Cortex of kidney (tissue), 1 donor: ENCODE measurements at places on chromosomes 7 and 10.

DNA sequence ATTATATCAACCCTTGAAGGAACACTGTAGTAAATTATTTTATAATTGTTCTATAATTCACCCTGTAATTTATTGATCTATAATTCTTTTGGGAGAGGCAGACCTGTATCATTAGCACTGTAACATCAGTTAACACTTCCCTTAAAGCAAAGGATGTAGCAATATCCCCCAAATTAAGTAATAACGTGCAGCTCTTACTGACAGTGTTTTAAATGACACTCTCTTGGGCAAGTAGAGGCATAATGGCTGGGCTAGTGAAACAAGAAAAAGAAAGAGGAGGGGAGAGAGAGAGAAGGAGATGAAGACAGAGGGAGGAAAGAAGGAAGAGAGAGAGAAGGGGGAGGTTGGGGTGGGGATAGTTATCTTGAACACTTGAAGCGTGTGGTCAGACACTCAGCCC, 161.0 kb upstream of the RNF32 start:
- DNase-seq: no peak

DNA sequence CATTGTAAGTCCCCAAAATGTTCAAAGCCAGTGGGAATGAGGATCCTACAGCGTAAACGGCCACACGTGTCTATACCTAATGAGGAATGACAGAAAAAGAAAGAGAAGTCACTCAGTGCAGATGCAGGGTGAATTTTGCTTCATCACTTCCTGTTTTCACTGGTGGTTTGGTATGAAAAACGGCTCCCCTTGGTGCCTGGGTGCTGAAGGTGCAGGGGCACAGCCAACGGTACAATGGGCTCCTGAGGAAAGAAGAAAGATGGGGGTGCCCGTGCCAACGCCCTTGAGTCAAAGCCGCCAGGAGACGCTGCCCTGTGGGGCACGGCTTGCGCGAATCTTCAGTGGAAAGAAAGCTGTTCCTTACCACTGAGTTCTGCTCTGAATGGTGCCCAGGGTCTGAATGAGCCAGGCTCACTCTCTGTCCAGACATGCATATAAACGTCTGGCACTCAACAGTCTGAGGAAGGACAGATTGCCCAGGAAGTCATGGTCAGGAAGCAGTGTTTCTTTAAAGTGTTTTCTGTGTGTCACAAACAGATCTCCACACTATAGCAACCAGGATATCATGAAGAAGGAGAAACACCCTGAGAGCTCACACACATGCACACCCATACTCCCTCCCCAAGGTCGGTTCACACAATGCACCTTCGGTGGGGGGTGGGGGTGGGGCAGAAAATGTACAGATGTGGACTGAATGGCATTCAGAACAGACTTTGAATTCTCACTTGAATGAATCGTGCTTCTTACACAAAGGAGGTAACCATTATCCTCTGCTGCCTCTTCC, 105.8 kb downstream of the ELMO1 start:
- no peak for DNase-seq

GRCh38 chr10:50993771-50994251, 80.5 kb upstream of the PRKG1 start:
- DNase-seq: no peak

GRCh38 chr10:61047081-61047480, 103.1 kb upstream of the RHOBTB1 start:
- DNase-seq: no peak

GRCh38 chr7:77569514-77570232, 32.6 kb downstream of the PTPN12 start:
- no peak for DNase-seq

- no peak for DNase-seq
Observed at GRCh38 chr10:103493916-103494877, 692 bp downstream of the NEURL1 start.

DNA sequence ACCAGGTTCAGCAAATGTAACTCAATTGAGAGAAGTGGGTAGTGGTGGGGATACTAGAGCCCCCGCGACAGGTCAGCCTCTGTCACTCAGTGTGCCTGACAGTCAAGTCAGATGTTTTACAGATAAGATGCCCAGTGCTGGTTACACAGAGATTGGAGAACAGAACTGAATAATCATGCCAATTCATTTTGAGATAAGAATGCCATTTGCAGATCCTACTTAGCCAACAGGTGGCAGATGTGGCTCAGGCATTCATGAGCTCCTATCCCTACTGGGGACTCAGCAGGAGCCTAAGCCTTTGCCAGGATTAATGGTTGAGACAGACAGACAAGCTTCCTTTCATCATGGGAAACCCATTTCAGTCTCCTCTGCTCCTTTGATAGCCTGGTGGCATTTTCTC, 137.8 kb downstream of the MAPK8 start:
- no peak for DNase-seq

DNA sequence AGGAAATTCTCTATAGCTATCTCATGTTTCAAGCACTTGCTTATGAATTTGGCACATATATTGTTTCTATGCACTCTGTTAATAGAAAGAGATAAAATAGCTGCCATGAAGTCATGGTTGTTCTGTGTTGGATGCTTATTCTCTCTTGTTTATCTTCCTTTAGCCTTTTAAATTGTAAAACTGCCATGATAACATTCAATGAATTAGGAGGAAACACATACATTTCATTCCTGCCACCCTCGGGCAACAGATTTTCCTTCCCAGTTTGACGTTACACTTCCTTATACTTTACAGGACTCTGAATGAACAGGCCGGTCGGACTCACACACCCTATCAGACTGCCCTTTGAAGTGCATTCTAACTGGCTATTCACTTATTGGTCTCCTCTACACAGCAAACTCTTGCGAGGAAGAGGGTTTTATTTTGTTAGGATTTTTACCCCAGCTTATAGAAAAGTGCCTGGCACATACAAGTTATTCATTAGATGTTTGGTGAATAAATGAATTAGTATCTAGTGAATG, 65.7 kb upstream of the FERD3L start:
- no peak for DNase-seq

GRCh38 chr10:58322072-58322834, 12.6 kb upstream of the UBE2D1 start:
- DNase-seq: no peak

- no peak for DNase-seq
Observed at GRCh38 chr10:103448746-103449145, 3.4 kb downstream of the CALHM2 start.

GRCh38 chr10:77192402-77192801, 445.2 kb downstream of the KCNMA1 start:
- no peak for DNase-seq

DNA sequence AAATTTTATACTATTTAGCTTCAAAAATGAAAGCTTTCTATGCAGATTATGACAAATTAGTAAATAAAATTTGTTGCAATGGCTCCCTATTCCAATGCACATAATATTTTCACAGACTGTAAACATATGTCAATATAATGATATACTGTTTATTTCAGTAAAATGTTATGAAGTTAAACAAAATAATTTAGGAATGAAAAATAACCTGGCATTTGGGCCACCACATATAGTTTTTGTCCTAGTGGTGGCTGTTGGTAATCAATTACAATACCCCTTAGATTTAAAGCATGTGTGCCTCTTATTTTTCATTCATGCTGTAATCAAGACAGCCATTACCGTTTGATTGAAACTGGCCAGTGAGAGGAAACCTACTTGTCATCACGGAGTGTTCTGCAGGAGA, 928.5 kb upstream of the KCND2 start:
- no peak for DNase-seq

DNA sequence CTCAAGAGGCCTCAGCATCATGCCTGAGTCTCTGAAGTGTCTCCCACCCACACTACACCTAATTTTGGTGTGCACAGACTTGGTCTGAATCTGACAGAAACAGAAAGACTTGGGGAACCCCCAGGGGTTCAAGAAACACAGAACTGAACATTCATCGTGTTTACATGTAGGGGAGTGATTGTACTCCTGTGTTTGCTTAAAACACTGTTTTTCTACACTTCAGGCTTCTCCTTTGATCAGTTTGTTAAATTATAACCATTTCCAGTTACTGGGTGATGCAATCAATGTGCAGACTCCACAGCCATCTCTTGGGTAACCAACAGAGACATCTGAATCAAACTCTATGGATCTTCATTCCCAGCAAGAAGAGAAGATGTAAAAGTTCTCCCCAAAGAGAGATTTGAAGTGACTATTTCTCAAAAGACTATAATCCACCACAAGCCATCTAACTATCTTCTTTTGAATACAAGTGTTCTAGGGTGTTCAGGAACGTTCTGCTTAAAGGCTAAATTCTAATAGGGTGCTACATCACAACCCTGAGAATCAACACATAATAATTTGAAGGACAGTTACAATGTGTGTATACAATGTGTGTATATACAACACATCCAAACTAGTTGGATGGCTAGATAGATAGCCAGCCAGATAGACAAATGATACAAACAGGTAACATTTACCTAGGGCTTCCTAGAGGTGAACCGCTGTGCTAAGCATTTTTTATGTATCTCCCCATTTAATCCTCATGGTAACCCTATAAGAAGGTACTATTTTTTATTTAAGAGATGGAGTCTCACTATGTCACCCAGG, 34.2 kb downstream of the DNAJC12 start:
- DNase-seq: no peak

DNA sequence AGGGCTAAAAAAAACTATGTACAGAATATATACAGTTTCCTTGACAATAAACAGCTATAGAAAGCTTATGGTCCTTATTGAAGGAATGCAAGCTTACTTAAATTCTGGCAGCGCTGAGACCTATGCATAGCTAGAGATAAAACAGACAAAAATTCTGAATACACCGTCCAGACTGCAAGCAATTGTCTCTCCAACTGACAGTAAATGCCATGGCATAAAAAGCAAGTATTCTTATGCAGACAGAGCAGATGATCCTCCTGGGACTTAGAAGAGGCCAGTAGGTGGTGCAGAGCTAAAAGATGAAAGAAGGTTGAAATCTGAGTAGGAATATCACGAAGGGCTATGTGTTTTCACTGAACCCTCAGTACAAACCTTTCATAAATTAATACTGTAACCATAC, 157.0 kb upstream of the CACNA2D1 start:
- no peak for DNase-seq

DNA sequence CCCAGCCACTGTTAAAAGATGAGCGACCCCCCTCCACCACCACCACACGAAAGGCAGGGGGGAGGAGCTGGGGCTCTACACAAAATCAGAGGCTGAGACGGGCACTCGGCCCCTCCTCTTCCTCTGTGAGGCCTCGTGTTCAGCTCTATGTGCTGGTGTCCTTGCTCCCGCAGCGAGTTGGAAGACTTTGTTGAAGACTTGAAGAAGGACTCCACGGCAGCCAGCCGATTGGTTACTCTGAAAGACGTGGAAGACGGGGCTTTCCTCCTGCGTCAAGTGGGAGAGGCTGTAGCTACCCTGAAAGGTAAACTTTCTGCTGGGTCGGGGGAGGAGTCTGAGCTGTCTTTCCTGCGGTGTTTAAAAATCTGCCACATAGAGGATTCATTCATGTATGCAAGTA, 203.7 kb downstream of the ARHGAP21 start:
- no peak for DNase-seq

- DNase-seq: no peak
Observed at GRCh38 chr7:107450970-107451369, 18.9 kb upstream of the GPR22 start.

GRCh38 chr7:47074702-47075153, 507.2 kb downstream of the TNS3 start:
- DNase-seq: no peak

GRCh38 chr10:74929197-74929596, 102.8 kb downstream of the KAT6B start:
- DNase-seq: no peak

DNA sequence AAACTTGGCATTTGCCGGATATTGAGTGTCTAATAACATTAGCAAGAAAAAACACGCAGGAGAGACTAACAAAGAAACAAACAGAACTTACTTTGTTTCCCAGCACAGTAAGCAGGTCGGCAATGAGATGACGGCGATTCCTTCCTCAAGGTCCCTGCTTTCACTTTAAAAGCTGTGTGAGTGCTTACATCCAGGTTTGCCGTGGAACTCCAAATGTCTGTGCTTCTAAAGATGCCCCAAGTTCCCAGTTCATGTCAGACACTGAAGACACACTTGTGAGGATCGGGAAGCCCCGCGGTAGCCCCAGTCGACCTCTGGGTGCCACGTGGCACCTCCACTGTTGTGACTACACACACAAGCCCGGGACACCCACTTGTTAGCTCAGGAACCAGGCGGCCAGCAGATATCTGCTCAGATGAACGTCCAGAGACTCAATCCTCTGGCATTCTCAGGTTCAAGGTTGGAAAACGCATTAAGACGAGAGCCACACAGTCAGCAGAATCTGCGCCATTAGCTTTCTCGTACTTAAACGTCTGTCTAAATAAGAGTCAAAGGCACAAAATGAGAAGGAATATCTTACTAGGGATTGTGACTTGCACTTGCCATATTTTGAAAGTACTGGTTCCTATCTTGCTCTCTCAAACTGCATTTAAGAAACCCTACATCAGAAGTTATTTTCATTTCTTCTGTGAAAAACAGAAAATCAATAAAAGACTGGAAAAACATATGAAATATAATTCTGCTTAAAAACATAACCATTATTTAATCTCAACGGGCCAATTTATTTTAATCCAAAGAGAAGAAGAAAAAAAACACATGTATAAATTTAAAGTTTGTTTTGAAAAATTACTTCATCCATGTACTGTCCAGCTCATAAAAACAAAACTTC, 207.6 kb upstream of the KLF14 start:
- no peak for DNase-seq

DNA sequence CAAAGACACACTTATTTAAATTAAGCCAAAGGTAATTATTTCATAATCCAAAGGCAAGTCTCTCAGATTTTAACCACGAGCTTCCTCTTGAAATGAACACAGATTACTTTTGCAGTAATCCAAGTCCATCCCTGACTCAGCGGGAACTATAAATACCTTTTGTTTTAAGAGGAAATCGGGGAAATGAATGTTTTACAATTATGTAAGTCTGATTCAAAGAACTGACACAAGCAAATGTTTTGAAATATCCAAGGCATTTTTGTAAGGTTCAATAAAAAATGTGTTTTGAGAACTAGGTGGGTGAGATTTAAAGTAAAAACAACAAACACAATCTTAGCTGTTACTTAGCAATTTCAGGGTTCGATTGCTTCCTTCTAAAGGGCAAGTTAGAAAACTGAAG, 179.8 kb upstream of the ASAH2 start:
- no peak for DNase-seq

GRCh38 chr10:60155943-60156683, 233.6 kb downstream of the ANK3 start:
- DNase-seq: no peak

DNA sequence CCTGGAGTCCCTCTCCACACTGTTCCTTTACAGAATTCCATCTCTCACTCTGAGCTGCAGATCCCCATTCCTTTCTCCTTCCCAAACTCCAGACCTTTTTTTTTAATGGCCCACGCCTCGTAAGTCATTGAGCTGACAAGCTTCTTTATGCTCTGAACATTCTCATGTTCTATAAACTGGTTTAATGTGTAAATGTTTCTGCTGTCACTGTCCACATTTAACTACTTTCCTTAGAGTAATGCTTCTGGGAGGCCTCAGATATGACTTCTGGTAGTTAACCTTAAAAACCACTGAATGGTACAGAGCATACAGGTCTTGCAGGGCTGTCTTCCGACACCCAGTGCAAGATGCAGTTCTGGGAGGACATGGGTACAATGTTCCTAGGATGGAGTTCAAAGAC, 71.1 kb upstream of the CAMK2B start:
- no peak for DNase-seq
